ENCODE measurements at places on chromosomes 5 and 9.
A peak's percentile ranks its signal among the peaks of the same experiment; 100 is the strongest.

GRCh38 chr5:35820735-35821134 lies 36.0 kb upstream of the IL7R start:
- no peak for DNase-seq

DNA sequence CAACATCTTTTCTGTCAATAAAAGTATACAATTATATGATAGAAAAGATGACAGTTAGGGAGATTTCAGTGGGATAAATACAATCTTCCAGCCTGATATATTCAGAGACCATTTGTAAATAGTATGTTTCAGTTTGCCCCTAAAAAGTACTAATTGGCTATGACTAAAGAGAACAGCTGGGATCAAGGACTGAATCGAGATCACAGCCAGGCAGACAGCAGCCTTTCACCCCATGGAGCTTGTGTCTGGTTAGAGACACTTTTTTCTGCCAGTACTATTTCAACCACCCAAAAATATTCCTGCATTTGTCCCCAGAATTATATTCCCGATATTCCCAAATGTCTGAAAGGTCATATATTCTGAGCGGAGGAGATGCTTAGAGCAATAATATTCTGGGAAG lies 577.3 kb upstream of the TLE4 start:
- no peak for DNase-seq

GRCh38 chr5:179804555-179804947 lies 2.1 kb downstream of the MGAT4B start:
- no peak for DNase-seq

- DNase-seq = no peak
These were observed 46.2 kb downstream of the CFAP77 start for GRCh38 chr9:132456241-132456640.

DNA sequence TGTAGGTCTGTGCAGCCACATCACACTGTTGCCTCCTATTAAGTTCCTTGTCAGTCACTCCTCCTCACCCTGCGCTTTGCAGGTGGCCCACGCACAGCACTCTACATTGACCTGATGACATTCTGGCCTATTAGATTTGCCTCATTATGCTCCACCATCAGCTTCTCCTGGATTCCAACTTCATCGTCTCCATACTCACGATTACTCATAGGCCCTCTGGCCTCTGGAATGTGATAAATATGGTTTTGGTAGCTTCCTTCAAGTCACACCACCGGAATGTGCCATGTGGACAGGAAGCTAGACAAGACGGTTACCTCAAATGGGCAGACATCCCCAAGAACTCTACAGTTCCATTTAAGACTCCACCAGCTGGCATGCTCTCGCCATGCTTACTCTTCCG lies 158.0 kb upstream of the LHFPL2 start:
- DNase-seq = no peak

GRCh38 chr9:4062966-4063365 lies 236.9 kb downstream of the GLIS3 start:
- no peak for DNase-seq

GRCh38 chr5:74648835-74649293 lies 8.3 kb upstream of the ENC1 start:
- DNase-seq = no peak

DNA sequence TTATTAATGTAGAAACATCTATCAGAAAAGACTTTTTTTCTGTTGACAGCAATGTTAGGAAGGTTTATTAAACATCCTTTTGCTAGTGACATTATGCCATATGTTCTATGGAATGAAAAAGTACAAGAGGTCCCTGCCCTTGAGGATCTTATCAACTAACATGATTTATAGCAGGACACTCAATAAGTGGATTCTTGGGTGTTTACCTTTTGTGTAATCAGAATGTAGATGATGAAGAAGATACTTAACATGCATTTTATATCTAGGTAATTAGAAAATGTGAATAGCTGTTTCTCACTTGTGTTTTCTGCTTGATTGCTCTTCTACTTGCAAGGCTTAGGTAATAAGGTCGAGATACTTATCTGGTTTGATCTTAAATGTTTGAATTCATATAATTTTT lies 4.9 kb downstream of the HMGCR start:
- no peak for DNase-seq

GRCh38 chr9:588981-589380 lies 252.5 kb upstream of the DMRT1 start:
- no peak for DNase-seq

- no peak for DNase-seq
These were observed 39.1 kb upstream of the RASGRF2 start for GRCh38 chr5:80921026-80921425.

DNA sequence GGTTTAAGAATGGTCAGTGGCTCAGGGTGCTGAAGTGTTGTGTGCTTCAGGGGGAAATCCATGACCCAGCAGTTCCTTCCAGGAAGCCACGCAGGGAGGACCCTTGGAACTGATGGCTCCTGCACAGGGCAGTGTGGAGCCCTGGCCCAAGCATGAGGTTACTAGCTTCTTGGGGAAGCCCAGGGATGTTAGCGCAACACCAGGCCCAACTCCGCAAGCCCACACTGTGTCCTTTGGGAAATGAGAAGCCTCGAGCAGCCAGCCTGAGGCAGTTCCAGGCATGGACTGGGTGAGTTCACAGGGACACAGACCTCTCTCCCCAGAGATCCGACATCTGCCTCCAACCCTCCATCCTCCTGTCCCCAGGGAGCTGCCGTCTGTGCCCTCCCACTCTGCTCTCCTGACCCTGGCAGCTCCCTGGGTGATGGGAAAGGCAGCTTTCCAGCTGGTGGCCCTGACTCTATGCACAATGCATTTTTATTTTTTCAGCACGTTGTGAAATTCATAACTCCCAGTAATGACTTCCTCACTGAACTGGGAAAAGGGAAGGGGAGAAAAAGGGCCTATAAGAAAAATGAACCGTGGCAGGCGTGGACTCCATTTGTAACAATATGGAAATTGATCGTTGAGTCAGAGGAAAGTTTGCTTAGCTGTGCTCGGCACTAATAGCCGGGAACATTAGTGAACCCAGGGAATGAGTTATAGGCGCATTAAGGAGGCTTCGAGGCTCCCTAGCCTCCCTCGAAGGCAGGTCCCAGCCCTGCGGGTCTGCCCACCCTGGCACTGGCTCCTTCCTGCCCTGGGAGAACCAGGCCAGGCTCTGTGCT lies 34.1 kb downstream of the LMX1B start:
- peak; percentile 87 for DNase-seq

GRCh38 chr9:82090046-82090445 lies 101.5 kb downstream of the SPATA31D1 start:
- no peak for DNase-seq

- DNase-seq = no peak
These were observed 11.6 kb upstream of the PAPPA start for GRCh38 chr9:116141864-116142561.

DNA sequence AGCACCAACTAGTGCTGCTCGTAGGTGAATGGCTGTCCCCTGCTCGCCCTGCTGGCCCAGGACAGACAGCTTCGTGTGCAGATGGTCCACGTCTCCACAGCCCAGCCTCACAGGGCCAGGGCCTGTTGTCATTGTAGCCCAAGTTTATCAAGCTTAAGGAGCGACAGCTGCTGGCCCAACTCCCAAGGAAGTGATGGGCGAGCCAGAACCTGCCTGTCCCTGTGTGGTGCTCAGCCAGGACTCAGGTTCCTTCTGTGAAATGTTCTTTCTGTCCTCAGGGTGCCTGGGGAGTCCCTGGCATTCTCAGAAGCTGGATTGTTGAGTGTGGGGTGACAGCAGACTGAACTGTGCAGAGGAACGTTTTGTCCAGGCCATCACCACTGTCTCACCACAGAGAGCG lies 16.4 kb downstream of the TRIP13 start:
- DNase-seq = no peak

GRCh38 chr9:133227242-133227860 lies 18.3 kb upstream of the OBP2B start:
- DNase-seq = no peak

DNA sequence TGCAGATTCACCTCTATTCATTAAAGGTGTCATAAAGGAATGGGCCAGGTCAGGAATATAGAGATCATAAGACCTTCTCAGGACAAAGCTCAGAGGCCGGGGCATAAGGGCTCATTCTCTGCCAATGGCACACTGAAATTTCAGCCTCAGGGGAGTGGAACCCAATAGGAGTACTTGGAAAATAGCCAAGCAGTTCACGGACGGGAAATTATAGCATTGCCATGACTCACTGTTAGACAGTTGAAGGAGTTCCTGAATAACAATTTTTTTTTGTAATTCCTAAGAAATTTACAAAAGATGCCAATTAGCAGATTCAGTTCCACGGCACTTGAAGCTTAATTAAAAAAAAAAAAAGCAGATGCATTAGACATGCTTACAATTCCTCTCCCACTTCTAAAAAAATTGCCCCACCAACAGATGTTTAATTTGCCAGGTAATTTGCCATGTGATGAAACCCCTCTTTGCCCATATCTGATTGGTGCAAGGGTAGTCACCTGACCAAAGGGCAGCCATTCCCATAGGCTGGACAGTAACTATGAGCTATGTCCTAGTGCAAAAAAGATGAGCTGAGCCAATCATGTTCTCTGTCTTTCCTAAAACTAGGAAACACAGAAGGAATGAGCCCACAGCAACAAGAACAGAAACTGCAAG lies 58.6 kb downstream of the PTCD2 start:
- no peak for DNase-seq

GRCh38 chr5:35089334-35090314 lies 41.9 kb upstream of the AGXT2 start:
- DNase-seq = peak; percentile 68

- no peak for DNase-seq
These were observed 210.7 kb upstream of the SLC24A2 start for GRCh38 chr9:19999491-20000057.

- no peak for DNase-seq
These were observed 91.8 kb upstream of the DMRT1 start for GRCh38 chr9:749716-750115.

DNA sequence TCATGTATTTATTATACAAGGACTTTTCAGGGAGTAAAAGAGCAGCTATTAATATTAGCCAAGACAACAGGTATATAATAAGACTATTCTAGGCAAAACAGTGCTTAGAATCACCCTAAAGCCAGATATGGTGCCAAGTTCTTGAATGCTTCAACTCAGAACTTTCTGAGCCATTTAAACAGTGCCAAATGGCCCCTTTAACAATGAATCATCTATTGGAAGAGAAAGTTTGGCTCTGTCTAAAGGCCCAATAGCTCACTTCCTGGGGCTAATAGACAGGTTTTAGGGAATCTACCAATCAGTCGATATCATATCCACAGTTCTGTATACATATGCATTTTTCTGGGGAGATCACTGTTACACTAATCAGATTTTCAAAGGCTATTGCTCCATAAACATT lies 42.9 kb downstream of the ZNF474 start:
- no peak for DNase-seq

DNA sequence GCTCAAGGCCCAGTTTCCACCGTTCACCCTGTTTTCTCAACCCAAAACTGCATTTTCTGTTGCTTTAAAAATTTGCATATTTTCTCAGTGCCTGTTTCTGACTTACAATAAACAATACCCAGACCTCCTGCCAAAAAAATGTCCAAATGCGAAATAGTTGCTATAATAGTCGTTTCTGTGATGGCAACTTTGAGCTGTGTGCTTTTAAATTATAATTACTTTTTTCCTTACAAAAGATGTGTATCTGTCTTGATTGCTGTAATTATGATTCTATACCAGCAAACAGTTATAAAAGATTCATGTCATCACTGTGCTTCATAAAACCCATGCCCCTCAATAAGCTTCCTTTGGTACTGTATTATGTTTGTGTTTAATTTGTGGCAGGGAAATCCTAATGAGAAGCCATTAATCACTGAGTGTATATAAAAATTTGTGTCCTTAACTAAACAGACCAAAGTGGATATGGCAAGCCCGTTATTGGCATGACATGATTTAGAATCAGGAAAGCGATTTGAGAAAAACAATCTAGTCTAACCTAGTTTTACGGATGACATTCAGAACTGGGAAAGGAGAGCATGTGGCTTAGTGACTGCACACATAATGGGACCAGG lies 5.4 kb upstream of the SLC1A3 start:
- no peak for DNase-seq

DNA sequence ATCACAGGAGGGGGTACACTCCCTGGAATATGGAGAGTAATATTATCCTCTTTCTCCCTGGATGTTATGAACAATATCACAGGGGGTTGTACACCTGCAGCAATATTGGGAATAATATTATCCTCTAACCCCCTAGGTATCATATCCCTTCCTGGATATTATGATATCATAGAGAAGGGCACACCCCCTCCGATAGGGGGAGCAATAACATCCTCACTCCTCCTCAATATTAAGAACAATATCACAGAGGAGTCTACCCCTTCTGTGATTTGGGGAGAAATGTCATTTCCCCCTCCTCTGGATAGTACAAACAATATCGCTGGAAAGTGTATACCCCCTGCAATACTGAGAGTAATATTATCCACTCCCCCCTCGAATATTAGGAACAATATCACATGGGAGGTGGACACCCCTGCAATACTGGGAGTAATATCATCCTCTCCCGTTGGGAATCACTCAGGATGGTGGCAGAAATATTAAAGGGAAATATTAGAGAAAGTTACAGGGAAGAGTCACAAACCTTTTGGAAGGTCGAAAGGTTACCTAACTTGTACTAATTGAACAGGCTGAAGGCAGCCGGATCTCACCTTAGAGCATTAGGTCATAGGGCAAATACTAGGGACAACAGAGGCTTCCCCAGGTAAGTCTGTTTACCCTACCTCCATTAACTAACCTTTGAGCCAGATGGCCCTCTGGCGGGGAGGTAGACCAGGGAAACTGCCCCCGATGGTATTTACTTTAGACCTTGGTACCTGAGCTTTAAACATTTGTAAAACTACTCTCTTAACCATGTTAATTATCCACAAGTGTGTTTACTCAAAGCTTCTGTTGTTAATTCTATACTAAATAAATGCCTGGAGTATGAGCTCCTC lies 57.5 kb upstream of the FREM1 start:
- DNase-seq = no peak

DNA sequence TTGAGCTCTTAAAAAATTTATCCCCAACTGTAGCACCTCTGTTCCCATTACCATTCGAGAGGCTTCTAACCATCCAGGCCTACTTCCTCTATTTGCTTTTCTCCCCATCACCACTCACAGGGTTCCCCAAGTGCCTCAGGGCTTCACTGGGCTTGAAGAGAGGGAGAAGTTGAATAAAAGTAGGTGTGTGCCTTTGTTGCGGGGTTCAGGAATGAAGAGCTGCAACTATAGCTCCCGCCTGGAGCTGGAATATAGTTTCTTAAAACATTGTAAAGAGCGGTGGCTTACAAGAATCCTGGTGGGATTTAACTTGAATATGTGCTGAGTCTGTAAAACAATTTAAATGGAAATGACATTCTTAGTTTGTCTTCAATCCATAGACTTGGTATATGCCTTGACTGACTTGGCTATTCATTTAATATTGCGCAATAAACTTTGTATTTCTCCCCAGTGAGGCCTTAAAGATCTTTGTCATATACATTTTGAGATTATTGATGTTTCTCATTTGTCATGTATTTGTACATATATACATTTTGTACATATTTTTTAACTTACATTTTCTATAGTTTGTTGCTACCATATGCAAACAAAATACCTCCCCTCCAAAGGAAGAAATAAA lies 7.2 kb downstream of the ENTREP1 start:
- no peak for DNase-seq
